ENCODE measurements at places on chromosomes 5 and 9.
A peak's percentile ranks its signal among the peaks of the same experiment; 100 is the strongest.

- DNase-seq, result no peak
Observed at GRCh38 chr9:89949111-89949510, 344.3 kb downstream of the GADD45G start.

GRCh38 chr5:16588434-16589214 lies 28.2 kb downstream of the RETREG1 start:
- DNase-seq, result no peak

- no peak for DNase-seq
Observed at GRCh38 chr9:36214571-36214970, 23.9 kb downstream of the CLTA start.

GRCh38 chr9:83422527-83422926 lies 115.7 kb downstream of the FRMD3 start:
- DNase-seq, result no peak

DNA sequence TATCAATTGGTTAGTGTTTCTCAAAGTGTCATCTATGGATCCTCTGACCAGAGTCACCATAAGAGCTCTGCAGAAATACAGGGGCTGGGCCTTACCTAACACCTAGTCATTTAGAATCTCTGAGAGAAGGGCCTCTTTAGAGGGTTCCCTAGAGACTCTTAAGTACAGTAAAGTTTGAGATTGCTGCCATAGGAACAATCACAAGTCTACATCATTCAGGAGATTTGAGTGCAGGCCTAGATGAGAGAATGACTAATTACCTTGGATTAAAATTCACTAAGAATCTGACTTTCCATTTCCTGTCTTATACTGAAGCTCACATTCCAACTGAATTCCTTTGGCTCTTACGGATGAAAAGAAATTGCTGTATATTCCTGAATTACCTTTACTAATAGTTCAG lies 182.1 kb upstream of the PTGER4 start:
- DNase-seq, result no peak

DNA sequence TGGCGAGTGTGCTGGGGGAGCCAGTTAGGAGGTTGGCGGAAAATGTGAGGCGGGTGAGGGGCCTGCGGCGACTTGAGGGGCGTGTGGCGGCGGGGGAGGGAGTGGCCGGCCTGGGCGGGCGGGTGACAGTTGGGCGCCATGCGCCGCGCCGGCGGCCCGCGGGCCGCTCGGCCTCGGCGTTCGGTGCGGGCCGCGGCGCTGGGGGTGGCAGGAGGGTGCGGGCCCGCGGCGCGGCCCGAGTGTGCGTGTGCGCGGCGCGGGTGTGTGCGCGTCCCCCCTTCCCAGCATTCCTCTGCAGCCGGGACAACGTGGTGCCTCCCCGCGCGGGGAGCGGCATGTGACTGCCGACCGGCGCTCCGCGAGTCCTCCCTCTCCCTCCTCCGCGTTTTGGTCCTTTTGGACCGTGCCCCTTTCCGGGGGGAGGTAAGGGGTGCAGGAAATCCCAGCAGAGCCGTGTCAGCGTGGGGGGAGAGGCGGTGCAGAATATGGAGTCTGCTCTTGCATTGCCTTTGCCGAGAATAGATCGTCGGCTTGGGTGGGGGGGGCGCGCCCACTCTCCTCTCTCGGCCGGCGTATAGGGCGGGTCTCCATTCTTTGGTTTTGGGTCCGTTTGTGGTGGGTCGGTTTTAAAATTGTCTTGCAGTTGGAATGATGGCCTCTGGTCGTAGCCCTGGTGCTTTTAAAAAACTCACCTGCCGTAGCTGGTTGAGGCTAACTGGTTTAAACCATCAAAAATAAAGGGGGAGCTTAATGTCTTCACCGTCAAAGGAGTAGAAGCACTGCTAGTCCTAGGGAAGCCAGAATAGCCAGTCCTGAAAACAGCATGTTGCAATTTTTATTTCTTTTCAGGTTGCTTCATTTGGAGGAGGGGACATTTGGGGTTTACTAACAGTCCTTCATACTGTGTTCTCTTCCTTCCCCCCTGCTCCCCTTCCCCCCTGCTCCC lies 2.0 kb downstream of the LARP1 start:
- peak; percentile 36 for DNase-seq

GRCh38 chr5:136814619-136815378 lies 449.5 kb upstream of the TRPC7 start:
- no peak for DNase-seq

DNA sequence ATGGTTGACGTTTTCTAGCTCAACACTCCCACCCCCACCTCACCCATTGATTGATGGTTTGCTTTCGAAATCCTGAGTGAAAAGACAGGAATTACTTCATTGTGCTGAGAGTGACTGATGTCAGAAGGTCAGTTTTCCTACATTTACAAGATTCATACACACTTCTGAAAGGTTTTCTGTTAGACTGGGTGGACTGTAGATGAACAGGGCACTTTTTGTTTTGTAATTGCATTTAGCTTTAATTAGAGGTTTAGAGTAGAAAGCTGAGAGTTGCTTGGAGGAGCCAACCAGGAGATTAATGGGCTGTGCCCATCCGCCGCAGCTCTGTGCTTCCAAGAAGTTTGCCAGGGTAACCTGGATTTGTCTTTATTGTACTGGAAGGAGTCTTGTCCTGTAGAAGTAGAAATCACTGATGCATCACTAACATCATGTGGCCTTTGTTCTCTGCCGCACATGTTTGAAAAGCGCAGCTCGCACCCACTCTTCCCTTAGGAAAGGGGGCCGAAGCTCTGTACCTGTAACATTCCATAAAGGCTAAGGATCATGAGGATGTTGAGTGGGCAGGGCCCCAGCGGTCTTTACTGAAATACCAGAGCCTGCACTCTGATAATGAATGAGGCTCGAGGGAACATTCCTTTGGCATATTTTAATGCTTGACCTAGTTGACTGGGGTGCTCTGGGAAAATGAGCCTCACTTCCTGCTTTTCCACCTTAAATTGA lies 267.6 kb upstream of the DMRT1 start:
- no peak for DNase-seq

DNA sequence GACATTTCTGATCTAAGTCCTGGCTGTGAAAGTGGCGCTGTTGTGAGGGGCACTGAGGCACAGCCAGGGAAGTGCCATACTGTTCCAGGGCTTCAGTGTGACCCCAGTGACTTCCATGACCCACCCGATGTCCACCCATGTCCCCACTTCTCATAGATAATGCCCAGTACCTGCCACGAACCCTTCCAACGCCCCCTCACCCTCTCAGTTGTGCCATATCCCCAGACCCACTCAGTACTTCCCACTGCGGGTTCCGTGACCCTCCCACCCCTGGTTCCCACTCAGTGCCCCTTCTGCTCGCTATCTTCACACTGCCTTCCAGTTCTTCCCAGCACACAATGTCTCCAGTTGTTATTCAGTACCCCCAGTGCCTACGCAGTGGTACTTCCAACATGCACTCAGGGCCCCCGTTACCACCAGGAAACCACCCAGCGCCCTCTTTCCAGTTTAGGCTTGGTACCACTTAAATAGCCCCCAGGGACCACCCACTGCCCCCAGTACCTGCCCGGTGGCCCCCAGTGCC lies 30.7 kb upstream of the PSD2 start:
- no peak for DNase-seq

GRCh38 chr5:1554410-1554967 lies 30.7 kb upstream of the LPCAT1 start:
- no peak for DNase-seq

DNA sequence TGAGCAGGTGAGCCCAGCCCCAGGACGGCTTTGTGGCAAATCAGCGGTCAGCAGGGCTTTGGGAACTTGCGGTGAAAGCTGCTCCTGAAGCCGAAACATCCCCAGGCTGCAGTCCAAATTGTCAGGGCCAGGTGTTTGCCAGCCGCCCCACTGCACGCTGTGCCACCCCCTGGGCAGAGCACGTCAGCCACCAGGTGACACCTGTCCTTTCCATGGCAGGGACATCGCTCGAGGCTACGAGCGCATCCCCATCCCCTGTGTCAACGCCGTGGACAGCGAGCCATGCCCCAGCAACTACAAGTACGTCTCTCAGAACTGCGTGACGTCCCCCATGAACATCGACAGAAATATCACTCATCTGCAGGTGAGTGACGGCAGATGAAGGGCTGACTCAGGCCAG lies 64.4 kb upstream of the CACNA1B start:
- DNase-seq, result no peak

DNA sequence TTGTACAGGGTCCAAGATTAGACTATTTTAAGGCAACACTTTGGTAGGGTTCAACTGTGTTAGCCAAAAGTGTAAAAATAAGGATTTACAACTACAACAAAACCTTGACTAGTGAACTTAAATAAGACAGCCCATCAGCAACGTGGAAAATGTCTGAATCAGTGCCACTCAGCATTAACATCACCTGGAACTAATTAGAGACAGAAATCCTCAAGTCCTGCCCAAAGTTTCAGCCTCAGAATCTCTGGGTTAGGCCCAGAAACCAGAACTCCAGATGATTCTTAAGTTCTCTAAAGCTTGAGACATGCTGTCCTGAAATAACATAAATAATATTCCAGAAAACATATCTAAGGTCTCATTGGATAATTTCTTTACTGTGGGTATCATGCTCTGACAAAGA lies 118.6 kb downstream of the SEMA6A start:
- DNase-seq, result no peak

DNA sequence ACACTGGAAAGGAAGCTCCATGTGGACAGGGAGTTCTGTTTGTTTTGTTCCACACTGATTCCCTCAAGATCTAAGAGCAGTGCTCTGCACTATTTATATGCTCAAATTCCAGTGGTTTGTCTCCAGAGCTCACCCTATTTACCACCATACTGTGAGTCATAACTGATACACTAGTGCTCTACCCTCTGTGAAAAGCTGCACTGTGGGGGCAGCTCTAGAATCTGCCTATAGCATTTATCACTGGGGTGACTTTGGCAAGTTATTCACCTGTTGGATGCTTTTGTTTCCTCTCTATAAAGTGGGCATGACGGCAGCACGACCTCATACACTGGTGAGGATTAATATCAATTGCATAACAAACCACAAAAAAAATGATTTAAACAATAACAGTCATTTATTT lies 307.8 kb downstream of the NR2F1-AS1 start:
- DNase-seq, result no peak

DNA sequence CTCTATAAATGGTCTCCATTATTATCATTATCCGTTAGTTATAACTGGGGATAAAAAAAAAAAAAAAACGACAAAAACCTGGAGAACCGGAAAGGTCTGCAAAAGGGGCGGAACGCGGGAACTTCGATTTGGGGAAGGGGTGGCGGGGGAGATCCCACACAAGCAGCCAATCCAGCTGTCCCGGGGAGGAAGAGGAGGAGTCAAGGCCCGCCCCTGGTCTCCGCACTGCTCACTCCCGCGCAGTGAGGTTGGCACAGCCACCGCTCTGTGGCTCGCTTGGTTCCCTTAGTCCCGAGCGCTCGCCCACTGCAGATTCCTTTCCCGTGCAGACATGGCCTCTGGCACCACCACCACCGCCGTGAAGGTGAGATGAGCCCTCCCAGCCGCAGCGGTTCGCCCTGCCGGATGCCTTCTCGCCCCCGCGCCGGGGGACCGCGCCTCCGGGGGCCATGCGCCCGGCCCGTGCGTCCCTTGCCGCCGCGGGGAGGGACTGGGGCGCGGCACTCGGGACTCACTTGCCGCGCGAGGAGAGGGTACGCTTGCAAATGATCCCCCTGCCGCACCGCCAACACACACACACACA lies at the start of gene MTAP:
TSS of gene MTAP (plus strand) at position 219 of the 583 bp plus-strand sequence. CDS start at position 332, 113 bp downstream.
- peak; percentile 31 for DNase-seq

- DNase-seq, result no peak
Observed at GRCh38 chr5:111135363-111135762, 43.2 kb downstream of the WDR36 start.

GRCh38 chr5:112390327-112390726 lies 28.8 kb downstream of the EPB41L4A start:
- no peak for DNase-seq

DNA sequence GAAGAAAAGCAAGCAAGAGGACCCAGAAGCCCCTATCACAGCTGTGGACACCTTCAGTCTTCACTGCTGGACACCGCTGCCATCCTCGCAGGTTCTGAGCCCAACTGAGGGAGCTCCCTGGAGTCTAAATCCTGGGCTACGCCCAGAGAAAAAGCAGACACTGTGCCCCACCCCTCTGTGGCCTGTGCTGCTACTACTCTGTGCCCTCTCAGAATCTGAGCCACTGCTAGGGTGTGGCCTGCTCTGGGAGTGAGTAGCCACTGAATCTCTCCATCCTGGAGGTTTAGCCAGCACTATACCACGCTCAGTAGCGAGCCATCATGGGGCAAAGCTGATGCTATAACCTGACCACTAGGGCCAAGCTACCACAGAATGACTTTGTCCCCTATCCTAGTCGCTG lies 338.2 kb downstream of the NPR3 start:
- DNase-seq, result no peak

- DNase-seq, result no peak
Observed at GRCh38 chr9:92253656-92254055, 39.8 kb downstream of the IARS1 start.

DNA sequence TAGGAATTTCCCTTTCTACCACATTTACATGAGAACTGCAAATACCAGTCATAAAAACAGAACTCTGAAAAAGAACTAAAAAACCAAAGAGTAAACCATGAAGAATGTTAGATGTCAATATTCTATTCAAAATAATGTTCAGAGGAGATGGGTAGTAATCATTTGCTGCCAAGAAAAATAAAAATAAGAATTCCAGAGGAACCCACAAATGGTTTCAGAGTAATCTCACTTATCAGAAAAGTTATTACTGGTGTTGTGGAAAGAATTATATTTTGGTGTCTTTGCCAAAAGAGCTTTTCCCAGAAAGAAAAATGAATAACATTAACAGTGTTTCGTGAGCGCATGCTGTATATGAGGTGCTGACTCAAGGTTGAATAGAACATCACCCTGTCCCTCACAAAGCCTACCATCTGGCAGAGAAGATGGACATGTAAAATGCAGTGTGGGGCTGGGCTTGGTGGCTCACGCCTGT lies 35.6 kb downstream of the GPR21 start:
- no peak for DNase-seq

DNA sequence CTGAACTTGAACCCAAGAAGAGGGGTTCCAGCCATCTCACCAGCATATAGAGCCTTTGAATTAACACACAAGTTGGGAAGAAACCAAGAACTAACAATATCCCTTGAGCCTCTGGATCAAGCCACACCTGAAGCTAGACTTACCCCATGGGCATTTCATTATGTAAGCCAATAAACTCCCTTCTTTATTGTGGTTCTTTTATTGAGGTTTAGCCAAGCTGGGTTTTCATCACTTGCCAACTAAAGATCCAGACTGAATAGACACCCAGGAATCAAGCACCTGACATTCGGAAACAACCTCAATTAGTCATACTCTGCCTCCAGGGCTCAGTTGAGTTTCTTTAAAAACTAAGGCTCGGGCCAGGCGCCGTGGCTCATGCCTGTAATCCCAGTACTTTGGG lies 226.7 kb downstream of the AGTPBP1 start:
- DNase-seq, result no peak

GRCh38 chr5:77444356-77444755 lies 47.8 kb downstream of the WDR41 start:
- no peak for DNase-seq

GRCh38 chr5:150043657-150044328 lies 42.6 kb downstream of the CSF1R start:
- DNase-seq, result no peak

- DNase-seq, result no peak
Observed at GRCh38 chr5:108560581-108560980, 178.7 kb upstream of the FBXL17 start.

GRCh38 chr9:108002371-108002956 lies 512.9 kb upstream of the KLF4 start:
- no peak for DNase-seq

- DNase-seq, result no peak
Observed at GRCh38 chr5:135605221-135605620, 26.4 kb upstream of the CXCL14 start.

GRCh38 chr5:147576646-147577535 lies 67.0 kb upstream of the DPYSL3 start:
- DNase-seq, result no peak

All from activated CD8-positive, alpha-beta memory T cell treated with anti-CD3 and anti-CD28 coated beads for 4 hours (primary cell).